ENCODE measurements at places on chromosomes 5 and 9. TPM values are rescaled to one million over a fixed set of nuclear protein-coding genes. Genes with fewer than 3 reads are reported as not detected.

The FOXD4 gene
- total RNA-seq = not detected

The TOPORS gene
- 28.1 TPM for total RNA-seq

The GPR150 gene
- total RNA-seq = not detected

The TEK gene
- 10.2 TPM for total RNA-seq

The DOCK2 gene
- total RNA-seq = 10.4 TPM

The SLC6A19 gene
- not detected for total RNA-seq

The IRX1 gene
- total RNA-seq = 25.9 TPM

The FBP2 gene
- total RNA-seq = not detected

The PRELID1 gene
- 212 TPM for total RNA-seq

The C7 gene
- total RNA-seq = not detected

The CTXN3 gene
- total RNA-seq = not detected

The FANCG gene
- 11.5 TPM for total RNA-seq

The ZNF366 gene
- total RNA-seq = not detected

The STOML2 gene
- total RNA-seq = 124 TPM

The TTC23L gene
- total RNA-seq = not detected

The MRNIP gene
- 23.0 TPM for total RNA-seq

The CAPSL gene
- 4.5 TPM for total RNA-seq

The SLCO6A1 gene
- not detected for total RNA-seq

The ACO1 gene
- total RNA-seq = 79.5 TPM

The EIF4E1B gene
- total RNA-seq = not detected

The POU5F2 gene
- total RNA-seq = 0.76 TPM

The IFNA2 gene
- not detected for total RNA-seq

The PHPT1 gene
- total RNA-seq = 84.6 TPM

The BTNL8 gene
- total RNA-seq = not detected

The NADK2 gene
- total RNA-seq = 41.2 TPM

The PNPLA7 gene
- 0.89 TPM for total RNA-seq

The TMEFF1 gene
- total RNA-seq = 0.43 TPM

The KDM4C gene
- 20.6 TPM for total RNA-seq

The GKAP1 gene
- not detected for total RNA-seq

The SPATA31E1 gene
- not detected for total RNA-seq

The SLC25A2 gene
- total RNA-seq = not detected

The PCDHGB3 gene
- 2.8 TPM for total RNA-seq

The GFPT2 gene
- total RNA-seq = 49.1 TPM

The ZNF300 gene
- 5.1 TPM for total RNA-seq

The PLGRKT gene
- 12.9 TPM for total RNA-seq

The SPOUT1 gene
- total RNA-seq = 53.0 TPM

The PLPP7 gene
- 0.13 TPM for total RNA-seq

The CDHR2 gene
- total RNA-seq = not detected

The GLDC gene
- total RNA-seq = 0.11 TPM

The RAPGEF6 gene
- 9.4 TPM for total RNA-seq

The CARD19 gene
- 48.8 TPM for total RNA-seq

The DMRT2 gene
- total RNA-seq = not detected

The RGS7BP gene
- 0.11 TPM for total RNA-seq
